ENCODE measurements at places on chromosomes 7 and 10. TPM values are rescaled to one million over a fixed set of nuclear protein-coding genes. Genes with fewer than 3 reads are reported as not detected.

The MRLN gene
- not detected for total RNA-seq

The SNX10 gene
- 0.13 TPM for total RNA-seq

The TMEM229A gene
- total RNA-seq, result 0.13 TPM

The ACHE gene
- total RNA-seq, result not detected

The STEAP4 gene
- 6.5 TPM for total RNA-seq

The LBX1 gene
- total RNA-seq, result not detected

The TIMM23 gene
- total RNA-seq, result 72.8 TPM

The FAM25C gene
- not detected for total RNA-seq

The GSAP gene
- total RNA-seq, result 2.7 TPM

The KCNH2 gene
- total RNA-seq, result under 0.01 TPM

The HOXA1 gene
- 0.12 TPM for total RNA-seq

The CNNM2 gene
- 7.2 TPM for total RNA-seq

The AKR1C4 gene
- not detected for total RNA-seq

The PTPRN2 gene
- 0.56 TPM for total RNA-seq

The ACSM6 gene
- not detected for total RNA-seq

The AKR1C2 gene
- 71.3 TPM for total RNA-seq

The OR9A2 gene
- not detected for total RNA-seq

The WNT8B gene
- not detected for total RNA-seq

The TRIM50 gene
- not detected for total RNA-seq

The EN2 gene
- total RNA-seq, result not detected

The AKR1D1 gene
- total RNA-seq, result not detected

The ANXA7 gene
- 156 TPM for total RNA-seq

The TBC1D12 gene
- 16.1 TPM for total RNA-seq

The CARD11 gene
- total RNA-seq, result 0.13 TPM

The NEUROG3 gene
- not detected for total RNA-seq

The PNLIPRP2 gene
- total RNA-seq, result not detected

The NRAP gene
- not detected for total RNA-seq

The PAX2 gene
- not detected for total RNA-seq

The FANK1 gene
- 5.7 TPM for total RNA-seq

The GPR26 gene
- total RNA-seq, result not detected

The SLC39A12 gene
- total RNA-seq, result not detected

The AEBP1 gene
- total RNA-seq, result 228 TPM

The CLRN3 gene
- total RNA-seq, result not detected

The OR6V1 gene
- not detected for total RNA-seq

The SLC13A4 gene
- 1.6 TPM for total RNA-seq

The CFAP46 gene
- 0.19 TPM for total RNA-seq

Data from aortic smooth muscle cell (primary cell).